Activated T-helper 1 cell treated with anti-CD3 and anti-CD28 coated beads, Interleukin-2, amount 50 U/mL, for 16 hours (primary cell): ENCODE measurements at places on chromosomes 12 and 14.

- DNase-seq, result no peak
Measured at GRCh38 chr14:76830556-76830955, 4.3 kb downstream of the LRRC74A start.

DNA sequence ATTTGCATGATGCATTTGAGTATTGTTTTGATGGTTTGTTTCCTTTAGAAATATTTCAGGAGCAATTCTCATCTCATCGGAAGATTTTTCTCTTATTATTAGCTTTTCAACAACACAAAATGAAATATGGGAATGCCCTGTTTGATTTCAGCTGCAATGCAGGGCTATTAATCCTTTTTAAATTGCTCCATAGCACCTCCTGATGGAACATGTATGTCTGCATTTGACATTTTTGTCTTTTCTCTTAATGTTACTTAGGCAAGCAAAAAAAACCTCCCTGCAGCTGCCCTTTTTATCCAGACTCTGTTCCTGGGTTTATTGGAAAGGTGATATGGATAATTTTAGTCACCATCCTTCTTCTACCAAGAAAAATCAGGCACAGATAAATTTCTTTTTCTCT is 895.8 kb downstream of the RPS29 start:
- DNase-seq, result no peak

- no peak for DNase-seq
Measured at GRCh38 chr12:49970658-49971057, 2.1 kb upstream of the AQP6 start.

DNA sequence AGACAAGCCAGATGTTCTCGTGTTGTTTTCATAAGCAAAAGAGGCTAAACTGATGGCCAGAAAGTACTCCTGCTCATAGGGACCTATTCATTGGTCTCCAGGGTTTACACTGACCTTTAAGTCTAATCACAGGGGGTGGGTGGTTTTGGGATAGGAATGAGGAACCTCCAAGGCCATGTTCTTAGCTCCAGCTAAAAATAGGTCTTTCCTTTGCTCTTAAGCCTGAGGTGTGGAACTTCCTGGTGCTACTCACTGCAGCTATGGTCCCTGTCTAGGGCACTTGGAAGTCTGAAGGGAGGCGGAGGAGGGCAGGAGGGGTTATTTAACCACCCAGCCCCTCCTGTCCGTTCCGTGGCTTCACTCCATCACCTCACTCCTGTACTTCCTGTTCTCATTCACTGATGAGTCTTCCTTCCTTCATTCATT is 18.6 kb downstream of the GPRC5A start:
- no peak for DNase-seq

DNA sequence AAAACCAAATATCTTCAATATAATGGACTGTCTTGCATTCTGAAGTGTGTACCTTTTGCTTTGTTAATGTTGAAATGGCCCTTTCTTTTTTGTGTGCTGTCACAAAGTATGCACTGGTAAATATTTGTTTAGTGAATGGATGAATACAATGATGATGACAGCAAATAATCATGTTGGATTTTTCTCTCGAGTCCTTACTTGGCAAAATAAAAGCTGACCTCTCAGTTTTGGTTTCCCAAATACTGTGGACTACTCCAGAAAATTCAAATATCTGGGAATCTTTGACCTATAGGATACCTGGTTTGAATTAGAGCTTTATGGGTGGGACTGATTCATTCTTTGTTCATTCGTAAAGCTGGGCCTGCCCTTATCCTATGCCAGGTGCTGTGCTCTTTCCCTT is 5.5 kb downstream of the UBE3B start:
- no peak for DNase-seq

GRCh38 chr14:78524196-78524595 is 354.0 kb downstream of the NRXN3 start:
- DNase-seq, result no peak

GRCh38 chr12:108193917-108194316 is 64.8 kb downstream of the WSCD2 start:
- no peak for DNase-seq
